ENCODE measurements at places on chromosomes 4 and X. TPM values are rescaled to one million over a fixed set of nuclear protein-coding genes. Genes with fewer than 3 reads are reported as not detected.

DNA sequence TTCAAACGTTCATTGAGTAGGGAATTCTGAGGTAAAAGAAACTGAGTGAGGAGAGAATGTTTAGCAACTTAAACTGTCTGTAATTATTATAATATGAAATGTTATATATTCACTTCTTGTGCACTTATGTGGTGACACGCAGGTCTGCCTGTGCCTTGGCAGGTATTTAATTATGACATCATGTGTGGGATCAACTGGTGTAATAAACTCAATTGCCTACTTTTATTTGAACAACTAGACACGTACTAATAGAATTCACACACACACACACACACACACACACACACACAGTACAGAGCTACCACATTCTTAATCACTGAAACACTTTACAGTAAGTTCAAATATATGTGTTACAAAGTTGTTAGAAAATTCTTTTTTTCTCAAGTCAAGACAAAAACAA lies 20.7 kb upstream of the SLC25A31 start:
- DNase-seq = no peak

DNA sequence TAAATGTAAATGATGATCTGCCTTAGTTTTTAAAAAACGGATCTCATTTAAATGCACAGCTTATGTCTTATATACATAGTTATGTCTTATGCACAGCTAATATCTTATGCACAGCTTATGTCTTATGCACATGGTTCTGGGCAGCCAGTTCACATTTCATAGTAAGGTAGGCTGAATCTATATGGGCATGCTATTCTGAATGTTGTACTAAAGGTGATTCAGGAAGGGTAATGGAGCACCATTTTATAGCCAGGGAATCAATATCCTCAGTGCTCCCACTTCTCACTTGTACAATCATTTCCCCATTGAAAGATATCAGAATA lies 77.9 kb upstream of the MID1 start:
- DNase-seq = no peak

CXorf49B gene
- total RNA-seq = not detected

DNA sequence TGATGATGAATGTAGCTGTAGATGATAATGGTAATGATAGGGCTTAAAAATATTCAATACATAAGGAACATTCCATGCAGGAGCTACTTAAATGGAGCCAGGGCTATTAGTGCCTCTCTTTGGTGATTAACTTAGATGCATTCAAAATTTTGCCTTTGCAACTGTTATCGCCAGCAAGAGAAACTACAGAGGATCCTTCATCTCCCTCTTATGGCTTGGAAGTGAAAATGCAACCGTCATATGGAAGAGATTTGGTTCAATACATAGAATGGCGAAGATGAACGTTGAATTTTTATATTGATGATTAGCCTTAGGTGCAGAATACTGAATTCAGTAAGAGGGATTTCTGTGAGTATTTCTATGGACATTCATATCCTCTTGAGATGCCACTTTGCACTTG lies 134.5 kb upstream of the NLGN4X start:
- no peak for DNase-seq

FAM9C gene
- not detected for total RNA-seq
